Activated CD4-positive, alpha-beta memory T cell treated with anti-CD3 and anti-CD28 coated beads for 36 hours (primary cell): ENCODE measurements at places on chromosomes 1 and 21. TPM values are rescaled to one million over a fixed set of nuclear protein-coding genes. Genes with fewer than 3 reads are reported as not detected.

DNA sequence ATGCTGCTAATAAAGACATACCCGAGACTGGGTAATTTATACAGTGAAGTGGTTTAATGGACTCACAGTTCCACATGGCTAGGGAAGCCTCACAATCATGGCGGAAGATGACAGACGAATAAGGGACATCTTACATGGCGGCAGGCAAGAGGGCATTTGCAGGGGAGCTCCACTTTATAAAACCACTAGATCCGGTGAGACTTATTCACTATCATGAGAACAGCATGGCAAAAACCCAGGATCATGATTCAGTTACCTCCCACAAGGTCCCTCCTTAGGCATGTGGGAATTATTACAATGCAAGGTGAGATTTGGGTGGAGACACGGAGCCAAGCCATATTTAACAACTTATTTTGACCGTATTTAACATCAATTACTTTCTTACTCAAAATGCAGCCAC is 739.0 kb downstream of the NCAM2 start:
- no peak for DNase-seq

DNA sequence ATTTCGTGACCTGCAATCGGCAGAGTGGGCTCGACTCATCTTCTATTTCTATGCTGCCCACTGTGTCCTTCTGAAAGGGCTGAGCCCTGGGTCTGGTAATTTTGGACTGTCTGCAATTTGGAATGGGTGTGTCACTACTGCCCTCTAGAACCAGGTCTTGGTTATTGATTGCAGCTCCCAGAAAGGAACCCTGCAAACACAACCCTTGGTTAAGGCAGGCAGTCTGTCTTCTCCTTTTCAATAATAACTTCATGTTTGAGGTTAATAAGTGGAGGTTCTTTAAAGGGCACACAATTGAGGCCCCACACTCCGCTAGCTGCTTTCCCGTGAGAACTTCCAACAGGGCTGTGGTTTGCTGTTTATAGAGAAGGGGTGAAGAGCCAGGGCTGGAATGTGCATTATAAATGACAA is 79.9 kb upstream of the LYST start:
- DNase-seq = no peak

DNA sequence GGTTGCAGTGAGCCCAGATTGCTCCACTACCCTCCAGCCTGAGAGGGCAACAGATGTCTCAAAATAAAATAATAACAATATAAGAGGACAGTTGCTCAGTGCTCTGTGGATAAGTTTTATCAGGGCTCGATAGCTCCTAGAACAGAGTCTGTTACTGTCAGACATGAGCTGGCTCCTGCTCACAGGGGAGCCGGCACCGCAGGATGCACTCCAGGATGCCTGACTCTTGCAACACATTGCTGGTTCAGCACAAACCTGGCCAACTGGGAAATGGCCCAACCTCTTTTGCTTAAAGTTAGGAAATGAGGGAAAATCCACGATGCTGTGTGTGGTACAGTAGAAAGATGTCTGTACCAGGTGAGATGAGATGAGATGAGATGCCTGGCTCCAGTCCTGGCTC is 5.8 kb upstream of the CTSE start:
- no peak for DNase-seq

DNA sequence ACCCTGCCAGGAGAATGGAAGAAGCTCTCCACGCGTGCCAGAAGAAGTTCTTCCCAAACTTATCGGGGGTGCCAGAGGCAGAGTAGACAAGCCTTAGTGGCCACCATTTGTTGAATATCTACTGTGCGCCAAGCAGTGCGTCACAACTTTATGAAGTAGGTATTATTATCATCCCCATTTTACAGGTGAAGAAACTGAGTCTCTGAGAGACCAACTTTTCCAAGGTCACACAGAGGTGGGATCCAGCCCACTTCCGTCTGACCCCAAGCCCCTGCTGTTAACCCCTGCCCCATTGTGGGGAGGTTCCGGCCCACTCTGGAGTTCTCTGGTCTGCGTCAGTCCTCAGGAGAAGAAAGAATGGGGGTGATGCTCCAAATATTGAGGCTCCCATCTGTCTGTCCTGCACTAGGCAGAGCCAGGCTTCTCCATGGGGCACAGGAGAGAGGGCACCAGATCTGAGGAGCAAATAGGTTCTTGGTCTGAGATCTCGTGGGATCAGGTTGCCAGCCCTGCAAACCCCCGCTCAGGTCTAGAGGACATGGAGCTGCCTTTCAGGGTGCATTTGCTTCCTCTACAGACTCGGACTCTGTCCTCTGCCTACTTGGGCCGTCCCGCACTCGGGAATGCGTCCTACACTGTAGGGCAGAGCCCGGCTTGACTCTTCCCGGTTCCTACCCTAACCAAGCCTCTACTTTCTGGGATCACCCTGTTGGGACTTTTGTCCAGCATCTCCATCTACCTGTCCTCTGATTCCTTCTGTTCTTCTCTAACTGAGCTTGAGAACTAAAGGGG is 2.1 kb downstream of the CDK18 start:
- DNase-seq = no peak

GRCh38 chr1:229318056-229318455 is 24.8 kb downstream of the CCSAP start:
- no peak for DNase-seq

DNA sequence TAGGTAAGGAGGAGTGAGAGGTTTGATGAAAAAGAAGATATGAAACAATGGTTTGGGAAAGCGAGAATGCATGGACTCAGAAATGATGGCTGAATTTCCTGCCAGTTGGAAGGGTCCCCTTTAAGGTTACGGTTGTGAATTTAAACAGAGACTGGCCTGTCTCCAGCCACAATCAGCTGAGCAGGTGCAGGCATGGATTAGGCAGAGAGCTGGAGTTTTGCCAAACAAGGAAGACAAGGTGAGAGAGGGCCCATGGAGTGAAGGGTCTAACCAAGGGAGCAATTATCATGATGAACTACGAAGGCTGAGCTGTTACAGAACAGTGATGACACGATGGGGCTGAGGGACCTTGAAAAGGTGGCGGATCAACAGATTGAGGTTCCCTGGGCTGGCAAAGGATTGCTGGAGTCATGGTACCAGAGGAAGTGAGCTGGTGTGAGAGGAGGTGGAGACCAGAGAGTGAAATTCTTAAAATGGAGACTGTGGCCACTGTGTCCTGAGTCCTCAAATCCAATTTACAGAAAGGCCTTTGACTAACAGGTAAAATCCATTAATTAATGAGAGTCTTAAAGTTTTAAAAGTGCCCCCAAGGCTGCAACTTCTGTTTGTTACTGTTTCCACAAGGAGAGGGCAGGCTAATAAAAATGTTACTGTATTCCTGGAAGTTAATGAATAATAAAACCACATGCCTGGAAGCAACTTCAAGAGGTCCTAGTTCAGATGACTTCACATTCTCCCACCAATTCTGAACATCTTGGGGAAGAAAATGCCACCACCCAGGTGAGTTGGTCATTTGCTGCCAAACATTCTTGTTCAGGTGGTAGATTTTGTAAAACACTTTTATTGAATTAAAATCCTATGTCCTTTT is 41.5 kb downstream of the LHX9 start:
- DNase-seq = no peak

DNA sequence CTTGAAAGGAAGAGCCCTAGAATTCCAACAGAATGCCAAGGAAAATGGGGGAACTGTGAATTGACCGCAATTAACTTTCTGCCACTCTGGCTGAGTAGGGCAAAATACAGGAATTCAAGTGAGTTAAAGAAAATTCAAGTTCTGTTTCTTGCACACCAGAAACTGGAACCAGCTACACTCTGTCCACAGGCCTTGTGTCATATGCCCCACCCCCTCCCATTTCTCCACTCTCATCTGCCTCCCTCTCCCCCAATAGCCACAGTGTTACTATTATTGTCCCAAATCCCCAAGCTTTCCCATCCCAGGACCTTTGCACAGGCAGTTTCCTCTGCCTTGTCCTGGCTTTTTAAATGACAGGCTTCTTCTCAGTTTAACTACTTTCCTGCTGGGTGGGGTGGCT is 4.3 kb upstream of the STK40 start:
- no peak for DNase-seq

- DNase-seq = no peak
Measured at GRCh38 chr1:145922266-145922665, 3.7 kb upstream of the PEX11B start.

DNA sequence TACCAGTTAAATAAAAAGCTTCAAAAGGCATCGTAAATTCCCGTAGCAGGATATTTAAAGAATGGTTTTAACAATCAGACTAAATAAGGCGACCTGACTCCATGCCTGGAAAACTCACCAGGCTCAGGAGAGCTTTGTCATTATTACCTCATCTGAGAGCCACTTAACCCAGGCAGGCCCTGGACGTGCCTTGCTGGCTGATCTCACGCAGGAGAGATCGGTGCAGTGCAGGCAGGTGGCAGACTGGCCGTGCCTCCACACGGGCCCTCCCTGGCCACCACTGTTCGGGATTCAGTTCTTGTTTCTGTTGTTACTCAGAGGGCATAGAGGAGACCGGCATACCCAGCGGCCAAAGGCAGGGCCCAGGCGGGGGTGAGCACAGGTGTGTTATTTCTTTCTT is 6.4 kb downstream of the MT1HL1 start:
- DNase-seq = no peak

GRCh38 chr1:28243685-28244311 is 7.9 kb downstream of the ATP5IF1 start:
- DNase-seq = no peak

- DNase-seq = no peak
Measured at GRCh38 chr1:56501426-56501825, 77.9 kb downstream of the PLPP3 start.

DNA sequence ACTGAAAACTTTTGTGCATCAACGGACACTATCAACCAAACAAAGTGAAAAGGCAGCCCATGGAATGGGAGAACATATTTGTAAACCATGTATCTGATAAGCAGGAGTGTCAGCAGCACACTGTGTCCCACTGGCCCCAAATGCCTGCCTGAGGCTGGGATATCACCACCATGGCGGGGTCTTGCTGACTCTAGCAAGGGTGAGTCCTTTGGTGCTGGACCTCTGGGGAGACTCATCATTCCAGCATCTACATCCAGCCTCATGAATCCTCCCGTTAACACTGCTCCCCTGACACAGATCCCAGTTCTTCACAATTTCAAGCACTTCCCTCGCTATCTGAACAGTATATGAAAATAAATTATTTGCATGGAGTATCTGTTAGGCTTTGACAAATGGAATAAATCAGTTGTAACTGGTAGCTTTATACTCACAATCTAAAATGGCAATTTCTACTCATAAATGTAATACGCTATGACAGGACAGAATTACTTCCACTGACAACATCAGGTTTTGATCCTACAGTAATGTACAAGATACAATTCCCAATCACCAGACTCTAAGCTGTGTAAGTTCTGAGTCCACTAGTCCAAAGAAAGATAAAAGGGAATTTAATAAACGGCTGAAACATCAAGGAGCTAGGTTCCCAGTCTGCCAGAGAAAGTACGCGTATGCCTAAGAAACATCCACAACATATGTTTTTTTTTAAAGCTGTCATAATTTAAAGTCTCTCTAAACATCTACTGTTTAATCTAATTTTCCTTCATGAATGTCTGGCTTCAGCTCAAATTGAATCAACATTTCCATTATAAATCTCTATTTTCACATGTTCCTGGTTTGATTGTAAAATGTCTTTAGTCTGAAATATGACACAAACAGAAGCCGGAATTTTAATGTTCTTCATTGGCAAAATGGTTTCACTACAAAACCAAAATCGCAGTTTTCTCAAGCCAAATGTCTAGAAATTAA is 95.1 kb downstream of the SIPA1L2 start:
- no peak for DNase-seq

DNA sequence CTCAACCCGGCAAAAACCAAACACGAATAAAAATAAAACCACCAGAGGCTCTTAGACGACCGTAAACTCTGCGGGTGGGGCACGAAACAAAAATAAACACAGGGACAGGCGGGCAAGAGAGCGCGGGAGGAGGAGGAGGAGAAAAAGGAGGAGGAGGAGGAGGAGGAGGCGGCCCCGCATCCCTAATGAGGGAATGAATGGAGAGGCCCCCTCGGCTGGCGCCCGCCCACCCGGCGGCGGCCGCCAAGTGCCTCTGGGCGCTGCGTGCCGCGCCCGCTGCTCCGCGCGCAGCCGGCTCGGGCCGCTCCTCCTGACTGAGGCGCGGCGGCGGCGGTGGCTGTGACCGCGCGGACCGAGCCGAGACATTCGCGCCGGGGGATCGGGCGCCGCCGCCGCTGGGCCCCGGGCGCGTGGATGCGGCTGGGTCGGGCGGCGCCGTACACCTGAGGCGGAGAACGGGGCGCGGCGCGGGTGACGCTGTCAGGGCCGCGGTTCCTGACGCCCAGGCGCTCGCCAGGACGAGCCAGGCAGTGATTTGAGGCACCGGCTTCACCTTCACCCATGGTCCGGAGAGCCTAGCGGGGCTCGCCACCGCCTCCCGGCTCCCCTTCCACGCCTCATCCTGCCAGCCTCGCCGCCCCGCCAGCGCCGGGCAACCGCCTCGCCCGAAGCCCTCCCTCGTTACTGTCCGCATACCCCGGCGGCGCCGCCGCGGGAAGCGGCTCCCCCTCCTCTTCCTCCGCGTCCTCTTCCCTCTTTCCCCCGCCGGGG is at the start of gene MARK1:
TSS of gene MARK1 (plus strand) at position 229 of the 771 bp plus-strand sequence. CDS start 687 bp downstream, outside the sequence.
- DNase-seq = peak; percentile 20

GRCh38 chr1:116127848-116128540 is 16.8 kb downstream of the MAB21L3 start:
- peak; percentile 18 for DNase-seq

DNA sequence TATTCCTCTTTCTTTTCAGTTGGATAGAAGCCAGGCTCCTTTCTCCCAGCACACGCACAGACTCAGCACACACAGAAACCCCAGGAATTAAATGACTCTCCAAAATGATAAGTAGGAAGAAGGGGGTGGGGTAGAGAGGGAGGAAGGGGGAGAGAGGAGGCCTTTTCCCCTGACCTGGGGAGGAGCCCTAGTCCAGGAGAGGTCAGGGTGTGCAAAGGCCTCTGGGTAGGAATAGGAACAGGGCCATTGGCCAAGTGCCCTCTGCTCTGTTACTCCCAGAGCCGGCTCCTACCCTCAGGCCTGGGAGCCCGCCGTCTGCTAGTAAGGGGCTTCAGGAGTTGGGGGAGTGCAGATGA is 35.6 kb upstream of the PUM1 start:
- DNase-seq = no peak

GRCh38 chr1:187408212-187409004 is 579.7 kb downstream of the PLA2G4A start:
- DNase-seq = no peak

DNA sequence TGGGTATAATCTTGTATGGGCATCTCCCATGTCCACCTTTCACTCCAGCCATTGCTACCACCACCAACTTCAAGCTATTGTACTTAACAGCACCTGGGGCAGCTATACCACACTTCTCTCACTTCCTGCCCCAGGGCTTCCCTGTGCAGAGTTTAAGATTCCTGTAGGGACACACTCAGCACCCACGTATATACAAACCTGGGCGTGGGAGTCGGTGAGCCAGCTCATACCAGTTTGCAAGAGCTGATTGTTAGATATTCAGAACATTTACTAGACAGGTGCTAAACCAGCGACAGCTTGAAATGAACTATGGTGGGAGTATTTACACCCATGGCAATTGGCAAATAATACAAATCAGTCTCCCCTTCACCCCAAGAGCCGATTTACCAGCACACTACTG is 114.8 kb upstream of the CSF3R start:
- no peak for DNase-seq

- no peak for DNase-seq
Measured at GRCh38 chr1:227058321-227058751, 118.2 kb downstream of the COQ8A start.

SDC3 gene
- 0.12 TPM for total RNA-seq

SAMD11 gene
- not detected for total RNA-seq

CD1B gene
- not detected for total RNA-seq

FAM229A gene
- 3.6 TPM for total RNA-seq

MTARC1 gene
- not detected for total RNA-seq

DPH5 gene
- total RNA-seq = 56.5 TPM
